Glomerular endothelial cell (primary cell): ENCODE measurements at places on chromosomes 4 and X. TPM values are rescaled to one million over a fixed set of nuclear protein-coding genes. Genes with fewer than 3 reads are reported as not detected.

GRCh38 chr4:146369446-146369845, 152.3 kb downstream of the SLC10A7 start:
- DNase-seq: no peak

- DNase-seq: no peak
Measured at GRCh38 chrX:96361844-96362243, 322.8 kb upstream of the DIAPH2 start.

GRCh38 chrX:111319451-111319850, 49.2 kb upstream of the CAPN6 start:
- no peak for DNase-seq

DNA sequence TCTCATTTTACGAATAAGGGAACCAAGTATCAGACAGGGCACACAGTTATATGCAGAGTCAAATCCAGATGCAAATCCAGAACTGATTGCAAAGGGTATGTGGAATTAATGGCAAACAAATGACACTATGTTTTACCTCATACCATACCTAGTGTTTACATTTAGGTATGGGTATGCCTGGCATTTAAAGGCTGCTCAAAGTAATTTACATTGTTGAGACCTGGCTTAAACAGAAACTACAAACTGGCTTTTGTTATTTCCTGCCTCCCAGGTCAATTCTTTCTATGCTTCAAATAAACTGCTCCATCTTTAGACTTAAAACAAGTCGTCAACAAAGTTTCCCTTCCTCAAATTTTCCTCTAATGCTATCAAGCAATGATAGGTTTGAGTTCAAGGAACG, 33.7 kb downstream of the ANKRD17 start:
- no peak for DNase-seq

Gene ARHGAP6
- 1.5 and 1.7 TPM in 2 replicates for total RNA-seq
